Activated T-helper 2 cell treated with anti-CD3 and anti-CD28 coated beads, Interferon-gamma antibody, Interleukin-2, Interleukin-4, amounts not matched to agents 10 μg/mL and 5 μg/mL and 100 μg/mL, durations not matched to agents 14 hours and 24 hours and 36 hours (primary cell): ENCODE measurements at places on chromosomes 6 and 20. TPM values are rescaled to one million over a fixed set of nuclear protein-coding genes. Genes with fewer than 3 reads are reported as not detected.

The PTPN1 gene
- 93.2 and 94.6 TPM in 2 replicates for total RNA-seq

DNA sequence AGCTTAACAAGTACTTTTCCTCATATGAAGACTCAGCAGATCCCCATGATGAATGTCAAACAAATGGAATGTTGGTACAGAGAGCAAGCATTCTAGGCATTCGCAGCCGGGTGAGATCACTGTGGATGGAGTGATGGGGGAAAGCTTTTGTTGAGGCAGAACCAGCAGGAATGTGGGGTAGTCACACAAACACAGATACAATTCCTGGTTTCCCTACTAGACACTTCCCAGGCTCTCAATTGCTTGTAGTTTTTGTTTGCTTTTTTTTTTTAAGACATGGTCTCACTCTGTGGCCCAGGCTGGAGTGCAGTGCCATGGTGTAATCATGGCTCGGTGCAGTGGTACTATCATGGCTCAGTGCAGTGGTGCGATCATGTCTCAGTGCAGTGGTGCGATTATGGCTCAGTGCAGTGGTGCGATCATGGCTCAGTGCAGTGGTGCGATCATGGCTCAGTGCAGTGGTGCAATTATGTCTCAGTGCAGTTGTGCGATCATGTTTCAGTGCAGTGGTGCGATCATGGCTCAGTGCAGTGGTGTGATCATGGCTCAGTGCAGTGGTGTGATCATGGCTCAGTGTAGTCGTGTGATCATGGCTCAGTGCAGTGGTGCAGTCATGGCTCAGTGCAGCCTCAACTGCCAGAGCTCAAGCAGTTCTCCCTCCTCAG is 15.4 kb upstream of the IER3 start:
- H3K4me3 ChIP-seq = no peak overlapping the region
- H3K4me1 ChIP-seq = peaks cover 25% of the 10 kb centered on the region
- H3K27ac ChIP-seq = no peak overlapping the region
- H3K27me3 ChIP-seq = no peaks in the 10 kb centered on the region
- DNase-seq = no peak

DNA sequence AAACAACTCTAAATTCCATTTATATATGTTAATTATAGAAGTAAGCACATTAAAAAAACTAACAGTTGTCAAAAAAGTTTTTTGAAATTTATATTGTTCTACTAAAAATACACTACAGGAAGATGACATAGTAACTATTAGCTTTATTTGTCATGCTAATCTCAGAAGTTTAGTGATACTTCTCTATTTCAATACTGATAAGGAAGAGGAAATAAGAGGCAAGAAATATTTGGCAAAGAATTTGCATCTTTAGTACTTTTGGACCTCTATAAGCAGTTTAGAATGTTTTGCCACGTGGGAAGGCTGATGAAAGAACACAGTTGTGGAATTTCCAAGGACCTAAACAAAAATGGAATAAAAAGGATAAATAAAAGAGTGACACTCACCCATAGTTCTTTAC is 12.6 kb downstream of the IFNGR1 start:
- peaks cover 85% of the 10 kb centered on the region for H3K36me3 ChIP-seq
- no peak overlapping the region for H3K4me3 ChIP-seq
- no peak overlapping the region for H3K27ac ChIP-seq
- H3K27me3 ChIP-seq = no peaks in the 10 kb centered on the region

- no peak for DNase-seq
- no peak overlapping the region for H3K27ac ChIP-seq
- no peaks in the 10 kb centered on the region for H3K27me3 ChIP-seq
- no peaks in the 10 kb centered on the region for H3K4me1 ChIP-seq
- no peaks in the 10 kb centered on the region for H3K36me3 ChIP-seq
Measured at GRCh38 chr20:60636417-60636816, 615.6 kb upstream of the CDH4 start.

GRCh38 chr6:3336859-3337515 is 78.2 kb downstream of the PSMG4 start:
- H3K36me3 ChIP-seq = no peaks in the 10 kb centered on the region
- no peak overlapping the region for H3K4me3 ChIP-seq
- H3K27me3 ChIP-seq = peaks cover 9% of the 10 kb centered on the region
- no peak for DNase-seq

DNA sequence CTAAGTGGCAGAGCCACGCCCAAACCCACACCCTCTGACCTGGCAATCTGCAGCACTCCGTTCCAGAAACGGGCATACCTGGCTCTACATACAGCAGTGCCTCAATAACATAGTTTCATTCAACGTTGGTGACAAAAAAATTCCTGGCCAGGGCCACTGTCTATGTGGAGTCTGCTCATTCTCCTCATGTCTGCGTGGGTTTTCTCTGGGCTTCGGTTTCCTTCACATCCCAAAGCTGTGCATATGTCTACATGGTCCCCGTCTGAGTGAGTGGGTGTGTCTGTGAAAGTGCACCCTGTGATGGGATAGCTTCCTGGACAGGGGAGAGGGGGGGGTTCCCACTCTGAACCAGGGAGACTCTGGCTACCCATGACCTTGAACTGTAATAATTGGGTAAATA is 2.1 kb downstream of the KIAA0319 start:
- H3K4me1 ChIP-seq = peaks cover 17% of the 10 kb centered on the region
- H3K4me3 ChIP-seq = no peak overlapping the region
- peaks cover 2% of the 10 kb centered on the region for H3K36me3 ChIP-seq
- peaks cover 40% of the 10 kb centered on the region for H3K27me3 ChIP-seq
- no peak overlapping the region for H3K27ac ChIP-seq

- H3K27ac ChIP-seq = no peak overlapping the region
- peaks cover 5% of the 10 kb centered on the region for H3K27me3 ChIP-seq
- H3K4me3 ChIP-seq = no peak overlapping the region
- H3K4me1 ChIP-seq = no peaks in the 10 kb centered on the region
Measured at GRCh38 chr6:88492824-88493223, 326.7 kb upstream of the CNR1 start.

GRCh38 chr6:52299653-52300052 is 15.1 kb upstream of the MCM3 start:
- H3K27me3 ChIP-seq = no peaks in the 10 kb centered on the region
- no peak for DNase-seq
- H3K27ac ChIP-seq = no peak overlapping the region
- peaks cover 41% of the 10 kb centered on the region for H3K4me1 ChIP-seq
- no peak overlapping the region for H3K4me3 ChIP-seq

The CCM2L gene
- not detected in 2 replicates for total RNA-seq

The PTK7 gene
- 3.7 TPM in 2 replicates for total RNA-seq

GRCh38 chr6:152348116-152348515 is 289.0 kb downstream of the SYNE1 start:
- no peak overlapping the region for H3K27ac ChIP-seq
- H3K27me3 ChIP-seq = peaks cover 1% of the 10 kb centered on the region
- no peak for DNase-seq
- no peaks in the 10 kb centered on the region for H3K4me1 ChIP-seq
- no peak overlapping the region for H3K4me3 ChIP-seq

The BHLHE23 gene
- not detected in 2 replicates for total RNA-seq

GRCh38 chr6:117733341-117733740 is 58.1 kb downstream of the NUS1 start:
- H3K27ac ChIP-seq = no peak overlapping the region
- no peak for DNase-seq
- H3K4me1 ChIP-seq = peaks cover 2% of the 10 kb centered on the region
- H3K4me3 ChIP-seq = no peak overlapping the region

DNA sequence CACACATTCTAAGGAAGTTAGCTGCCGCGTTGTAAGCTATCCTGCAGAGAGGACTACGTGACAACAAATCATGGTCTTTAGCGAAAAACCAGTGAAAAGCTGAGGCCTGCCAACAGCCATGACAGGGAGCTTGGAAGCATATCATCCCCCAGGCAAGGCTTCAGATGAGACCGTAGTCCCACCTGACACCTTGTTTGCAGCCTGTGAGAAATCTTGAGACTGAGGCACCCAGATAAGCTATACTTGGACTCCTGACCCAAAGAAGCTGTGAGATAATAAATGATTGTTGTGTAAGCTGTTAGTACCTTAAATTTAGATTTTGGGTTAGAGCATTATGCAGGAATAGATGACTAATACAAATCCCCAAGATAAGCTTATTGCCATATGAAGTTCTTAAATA is 45.4 kb upstream of the SENP6 start:
- no peak overlapping the region for H3K4me3 ChIP-seq
- no peaks in the 10 kb centered on the region for H3K36me3 ChIP-seq
- H3K27ac ChIP-seq = no peak overlapping the region
- H3K4me1 ChIP-seq = peaks cover 8% of the 10 kb centered on the region
- DNase-seq = no peak

The NFKBIE gene
- total RNA-seq = 23.8 and 25.1 TPM in 2 replicates

The TRAM2 gene
- 4.7 TPM in 2 replicates for total RNA-seq

DNA sequence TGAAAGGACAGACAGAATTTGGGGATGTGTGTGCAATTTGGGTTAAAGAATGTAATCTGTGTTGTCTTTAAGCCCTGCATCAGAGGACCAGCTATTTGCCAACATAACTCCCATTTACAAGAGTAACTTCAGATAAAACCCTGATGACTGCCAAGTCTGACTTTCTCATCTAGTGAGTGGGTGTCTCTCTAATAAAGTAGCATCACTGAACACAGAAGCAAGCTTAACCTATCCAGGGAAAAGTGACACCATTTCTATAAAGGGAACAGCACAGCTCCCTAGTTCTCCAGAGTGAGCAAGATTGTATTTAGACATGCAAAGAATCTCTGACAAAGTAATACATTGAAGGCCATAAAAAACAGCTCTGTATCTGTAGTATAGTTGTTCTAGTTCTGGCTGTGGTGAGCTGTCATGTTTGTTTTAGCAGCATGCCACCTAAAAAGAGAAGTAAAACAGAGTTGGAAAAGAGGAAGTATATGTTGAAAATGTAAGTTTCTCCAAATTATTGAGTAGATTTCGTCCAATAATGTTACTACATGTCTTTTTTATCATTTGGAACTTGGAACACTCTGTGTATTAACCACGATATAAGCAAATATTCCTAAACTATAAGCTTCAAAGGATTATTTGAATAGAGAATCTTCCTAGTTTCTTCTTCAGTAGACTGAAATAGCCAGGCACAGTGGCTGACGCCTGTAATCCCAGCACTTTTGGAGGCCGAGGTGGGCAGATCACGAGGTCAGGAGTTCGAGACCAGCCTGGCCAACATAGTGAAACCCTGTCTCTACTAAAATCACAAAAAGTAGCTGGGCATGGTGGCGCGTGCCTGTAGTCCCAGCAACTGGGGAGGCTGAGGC is 8.8 kb upstream of the PIM1 start:
- DNase-seq = no peak
- peaks cover 19% of the 10 kb centered on the region for H3K4me1 ChIP-seq
- no peak overlapping the region for H3K4me3 ChIP-seq
- no peaks in the 10 kb centered on the region for H3K27me3 ChIP-seq
- no peaks in the 10 kb centered on the region for H3K36me3 ChIP-seq
- H3K27ac ChIP-seq = no peak overlapping the region

The TFAP2B gene
- not detected in 2 replicates for total RNA-seq

DNA sequence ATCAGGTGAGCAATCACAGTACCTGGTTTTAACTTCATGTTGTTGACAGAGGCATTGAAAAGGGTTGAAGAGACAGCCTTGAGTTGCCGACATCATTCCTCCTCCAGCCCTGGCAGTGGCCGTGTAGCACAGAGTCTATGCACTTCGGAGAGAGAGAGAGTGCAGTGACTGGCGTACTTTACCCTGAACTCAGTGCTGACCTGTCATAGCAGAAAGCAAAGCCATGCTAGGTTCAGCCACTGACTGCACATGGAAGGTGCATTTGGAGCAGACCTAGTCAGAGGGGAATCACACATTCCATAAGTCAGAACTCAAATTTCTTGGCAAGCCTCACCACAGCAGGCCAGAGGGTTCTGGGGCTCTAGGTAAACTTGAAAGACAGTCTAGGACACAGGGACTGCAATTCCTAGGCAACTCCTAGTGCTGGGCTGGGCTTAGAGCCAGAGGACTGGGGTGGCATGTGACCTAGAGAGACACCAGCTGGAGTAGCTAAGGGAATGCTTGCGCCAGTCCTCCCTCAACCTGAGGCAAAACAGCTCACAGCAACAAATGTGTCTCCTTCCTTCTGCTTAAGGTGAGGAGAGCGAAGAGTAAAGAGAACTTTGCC is 69.1 kb downstream of the ELOVL4 start:
- no peak for DNase-seq
- H3K4me3 ChIP-seq = no peak overlapping the region
- H3K36me3 ChIP-seq = no peaks in the 10 kb centered on the region

The TREML1 gene
- total RNA-seq = not detected in 2 replicates

- H3K4me1 ChIP-seq = peaks cover 65% of the 10 kb centered on the region
- H3K36me3 ChIP-seq = peaks cover 9% of the 10 kb centered on the region
- no peak for DNase-seq
Measured at GRCh38 chr6:137811916-137812553, 55.0 kb upstream of the TNFAIP3 start.

DNA sequence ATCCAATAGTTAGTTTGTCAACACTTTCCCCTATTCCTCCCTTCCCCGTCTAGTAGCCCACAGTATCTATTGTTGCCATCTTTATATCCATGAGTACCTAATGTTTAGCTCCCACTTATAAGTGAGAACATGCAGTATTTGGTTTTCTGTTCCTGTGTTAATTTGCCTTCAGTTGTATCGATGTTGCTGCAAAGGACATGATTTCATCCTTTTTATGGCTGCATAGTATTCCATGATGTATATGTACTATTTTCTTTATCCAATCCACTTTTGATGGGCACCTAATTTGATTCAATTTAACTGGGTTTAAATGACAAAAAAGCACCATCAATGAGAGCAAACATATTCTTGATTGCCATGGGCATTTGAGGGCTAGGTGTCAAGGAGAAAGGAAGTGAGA is 321.5 kb upstream of the TBX18 start:
- no peak overlapping the region for H3K27ac ChIP-seq
- no peaks in the 10 kb centered on the region for H3K36me3 ChIP-seq
- H3K4me3 ChIP-seq = no peak overlapping the region
